ENCODE measurements at places on chromosomes 12 and 14.

GRCh38 chr14:105818712-105819005 is 292.3 kb downstream of the TMEM121 start:
- no peak for DNase-seq

GRCh38 chr14:34733245-34733644 is 18.9 kb upstream of the CFL2 start:
- no peak for DNase-seq

GRCh38 chr12:15831315-15831978 is 42.3 kb upstream of the EPS8 start:
- DNase-seq = no peak

GRCh38 chr12:122399254-122399591 is 23.2 kb downstream of the CLIP1 start:
- no peak for DNase-seq

DNA sequence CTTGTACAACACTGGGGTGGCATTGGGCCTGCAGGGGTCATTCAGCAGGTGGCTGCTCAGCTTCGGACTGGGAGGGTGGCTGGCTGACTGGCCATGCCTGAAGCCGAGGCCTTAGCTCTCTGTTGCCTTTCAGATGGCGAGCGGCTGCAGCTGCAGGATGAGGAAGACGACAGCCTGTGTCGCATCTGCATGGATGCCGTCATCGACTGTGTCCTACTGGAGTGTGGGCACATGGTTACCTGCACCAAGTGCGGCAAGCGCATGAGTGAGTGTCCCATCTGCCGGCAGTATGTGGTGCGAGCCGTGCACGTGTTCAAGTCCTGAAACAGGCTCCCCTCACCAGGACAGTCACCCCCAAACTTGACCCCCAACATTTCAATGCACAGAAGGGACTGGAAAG is 23.3 kb downstream of the RNF34 start:
- DNase-seq = no peak
